ENCODE measurements at places on chromosomes 12 and 14.

DNA sequence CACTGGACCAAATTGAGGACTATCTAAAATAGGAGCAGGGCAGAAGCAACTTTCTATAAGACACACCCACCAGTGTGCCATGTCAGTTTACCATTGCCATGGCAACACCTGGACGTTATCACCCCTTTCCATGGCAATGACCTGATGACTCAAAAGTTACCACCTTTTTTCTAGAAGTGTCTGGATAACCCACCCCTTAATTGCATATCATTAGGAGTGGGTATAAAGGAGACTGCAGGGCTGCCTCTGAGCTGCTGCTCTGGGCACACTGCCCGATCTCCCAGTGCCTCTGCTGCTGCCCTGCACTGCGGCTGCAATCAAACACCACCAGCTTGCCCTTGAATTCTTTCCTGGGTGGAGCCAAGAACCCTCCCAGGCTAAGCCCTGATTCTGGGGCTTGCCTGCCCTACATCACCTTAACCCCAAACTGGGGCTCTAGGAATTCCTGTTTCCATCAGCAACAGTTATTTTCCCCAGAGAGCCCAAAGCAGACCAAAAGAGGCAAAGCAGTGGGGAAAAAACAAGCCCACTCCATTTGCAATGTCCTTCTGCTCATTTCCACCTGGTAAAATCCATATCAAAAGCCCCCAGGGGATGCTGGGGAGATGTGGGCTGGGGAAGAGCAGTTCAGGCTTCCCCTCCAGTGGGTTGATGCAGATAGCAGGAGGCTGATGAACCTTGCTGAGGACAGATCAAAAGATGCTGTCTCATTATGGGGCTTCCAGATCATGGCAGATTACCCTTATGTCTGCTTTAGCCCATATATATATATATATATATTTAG is 129.5 kb upstream of the NCOR2 start:
- DNase-seq = no peak

DNA sequence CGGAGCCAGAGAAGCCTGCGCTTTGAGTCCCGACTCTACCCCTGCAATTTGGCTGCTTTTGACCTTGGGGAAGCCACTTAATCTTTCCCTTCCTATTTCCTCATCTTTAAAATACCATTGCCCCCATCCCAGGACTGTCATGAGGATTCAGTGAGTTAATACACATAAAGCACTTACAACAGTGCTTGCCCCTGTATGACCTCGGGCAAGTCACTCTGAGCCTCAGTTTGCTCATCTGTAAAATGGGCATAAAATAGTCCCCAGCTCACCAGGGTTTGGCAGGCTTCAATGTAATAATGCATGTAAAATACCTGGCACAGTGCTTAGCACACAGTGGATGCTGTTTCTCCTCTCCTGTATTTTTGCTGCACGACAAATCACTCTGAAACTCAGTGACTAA is 278.7 kb upstream of the PWP1 start:
- no peak for DNase-seq

GRCh38 chr14:103453791-103454190 is 68.6 kb downstream of the MARK3 start:
- no peak for DNase-seq

- DNase-seq = no peak
These were observed 24.6 kb upstream of the NUDT14 start for GRCh38 chr14:105205673-105206208.

- no peak for DNase-seq
These were observed 265.5 kb upstream of the PRKD1 start for GRCh38 chr14:30193101-30193500.

GRCh38 chr12:6532051-6532926 is 2.0 kb upstream of the GAPDH start:
- peak; percentile 89 for DNase-seq

DNA sequence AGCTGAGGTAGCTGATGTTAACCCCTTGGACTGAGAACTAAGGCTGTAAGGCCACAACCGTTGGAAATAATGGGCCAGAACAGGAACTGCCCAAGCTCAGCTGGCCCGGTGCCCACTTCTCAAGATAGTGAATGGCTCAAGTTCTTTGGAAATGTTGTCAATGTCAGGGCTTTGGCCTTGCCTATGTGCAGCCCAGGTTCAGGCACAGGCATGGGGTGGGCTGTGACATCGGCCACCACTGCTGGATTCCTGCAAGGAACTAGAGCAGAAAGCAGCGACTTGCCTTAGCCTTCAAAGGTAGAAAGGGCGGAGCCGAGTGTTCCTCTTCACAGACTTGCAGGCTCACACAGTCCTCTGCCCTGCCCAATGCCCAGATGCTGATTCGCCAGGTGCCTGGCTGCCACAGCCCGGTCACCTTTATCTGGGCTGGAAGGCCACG is 291.2 kb downstream of the ZFP36L1 start:
- DNase-seq = no peak

DNA sequence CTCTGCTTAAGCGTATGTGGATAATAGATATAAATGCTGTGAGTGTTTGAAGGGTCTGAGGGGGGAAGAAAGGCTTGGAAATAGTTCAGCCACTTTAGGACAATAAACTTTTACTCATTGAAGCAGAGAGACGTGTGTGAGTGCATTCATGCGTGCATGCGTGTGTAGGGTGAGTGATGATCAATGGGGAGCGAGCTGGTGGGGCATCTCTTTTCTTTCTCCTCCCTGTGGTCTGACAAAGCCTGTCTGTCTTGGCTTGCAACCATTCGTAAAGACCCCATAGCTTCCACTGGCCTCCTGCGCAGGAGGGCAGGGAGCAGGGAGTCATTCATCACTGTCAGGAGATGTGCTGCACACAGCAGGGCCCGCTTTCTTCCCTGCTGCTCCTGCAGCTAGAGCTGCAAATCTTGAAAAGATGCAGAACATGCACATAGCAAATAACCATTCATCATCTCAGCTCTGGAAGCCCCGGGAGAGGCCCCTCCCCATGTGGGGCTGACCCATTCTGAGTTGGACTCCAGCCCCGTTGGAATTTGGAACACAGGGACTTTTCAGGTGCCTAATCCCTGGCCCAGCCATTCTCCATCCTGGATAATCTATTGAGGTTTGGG is 223.2 kb downstream of the PPM1H start:
- DNase-seq = no peak

- no peak for DNase-seq
These were observed 78.1 kb downstream of the C14orf132 start for GRCh38 chr14:96117101-96117897.

- DNase-seq = no peak
These were observed 49.3 kb downstream of the NDUFA12 start for GRCh38 chr12:94954029-94954685.

DNA sequence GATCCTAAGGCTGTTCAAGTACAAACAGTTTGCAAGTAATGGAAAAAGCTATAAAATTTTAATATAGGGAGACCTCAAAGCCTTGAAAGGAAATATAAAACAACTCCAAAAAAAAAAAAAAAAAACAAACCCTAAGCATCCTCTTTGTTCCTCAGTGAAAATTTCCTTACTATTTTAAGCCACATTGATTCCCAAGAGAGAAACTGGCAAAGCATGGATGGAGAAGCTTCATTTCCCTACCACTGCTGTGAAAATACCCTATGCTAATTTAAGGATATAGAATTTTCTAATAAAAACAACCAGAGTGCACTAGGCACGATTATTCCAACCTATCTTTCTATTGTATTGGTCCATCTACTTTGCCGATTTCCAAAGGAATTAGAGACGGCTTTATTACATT is 283.1 kb downstream of the CACNA1C start:
- no peak for DNase-seq

DNA sequence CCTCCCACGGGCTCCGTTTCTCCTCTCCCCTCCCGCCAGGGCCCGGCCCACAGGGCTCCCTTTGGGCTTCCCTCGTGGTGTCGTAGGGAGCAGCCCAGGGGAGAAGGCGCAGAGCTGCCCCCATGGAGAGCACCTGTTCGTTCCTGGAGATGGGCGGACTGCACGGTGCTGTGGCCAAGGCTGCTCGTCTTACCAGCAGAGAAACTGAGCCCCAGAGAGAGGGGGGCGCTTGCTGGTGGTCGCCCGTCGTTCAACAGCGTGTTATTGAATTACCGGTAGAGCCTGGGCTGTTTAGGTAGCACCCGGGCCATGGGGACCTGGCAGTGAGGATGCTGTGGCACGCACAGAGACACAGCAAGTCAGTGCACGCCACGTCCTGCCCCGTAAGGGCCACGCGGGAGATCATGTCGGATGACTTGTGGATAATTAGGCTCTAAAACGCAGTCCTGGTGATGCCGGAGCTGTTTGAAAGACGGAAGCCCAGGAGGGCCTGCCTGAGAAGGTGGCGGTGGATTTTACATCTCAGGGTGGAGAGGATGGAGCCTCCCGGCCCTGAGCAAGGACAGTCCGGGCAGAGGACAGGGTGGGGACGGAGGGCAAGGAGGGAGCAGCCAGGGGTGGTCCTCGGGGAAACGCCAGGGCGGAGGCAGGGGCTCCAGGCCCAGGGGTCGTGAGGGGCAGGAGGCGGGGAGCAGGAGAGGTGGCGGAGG is 134.4 kb downstream of the ADGRD1 start:
- DNase-seq = no peak

GRCh38 chr14:91883753-91884152 is 16.4 kb upstream of the TC2N start:
- DNase-seq = no peak

DNA sequence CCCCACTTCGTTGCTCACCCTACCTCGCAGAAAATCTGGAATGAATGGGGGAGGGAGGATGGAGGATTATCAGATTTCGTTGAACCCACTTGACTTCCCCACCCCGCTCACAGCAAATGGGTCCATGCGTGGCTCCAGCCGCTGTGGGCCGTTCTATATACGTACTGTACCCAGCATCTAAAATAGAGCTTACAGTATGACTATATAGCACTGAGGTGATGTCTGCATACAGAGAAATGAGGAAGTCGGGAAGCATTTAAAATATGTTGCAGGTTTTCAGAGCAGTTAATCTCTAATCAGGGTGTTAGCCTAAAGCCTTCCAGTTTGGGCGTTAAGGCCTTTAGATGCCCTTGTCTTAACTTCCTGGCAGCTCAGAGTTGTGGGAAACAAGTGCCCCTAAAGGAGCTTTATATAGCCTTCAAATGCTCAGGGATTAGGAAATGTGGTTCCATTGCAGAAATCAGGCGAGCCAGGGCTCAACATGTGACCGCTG is 1.4 kb downstream of the BICDL1 start:
- DNase-seq = peak; percentile 76

DNA sequence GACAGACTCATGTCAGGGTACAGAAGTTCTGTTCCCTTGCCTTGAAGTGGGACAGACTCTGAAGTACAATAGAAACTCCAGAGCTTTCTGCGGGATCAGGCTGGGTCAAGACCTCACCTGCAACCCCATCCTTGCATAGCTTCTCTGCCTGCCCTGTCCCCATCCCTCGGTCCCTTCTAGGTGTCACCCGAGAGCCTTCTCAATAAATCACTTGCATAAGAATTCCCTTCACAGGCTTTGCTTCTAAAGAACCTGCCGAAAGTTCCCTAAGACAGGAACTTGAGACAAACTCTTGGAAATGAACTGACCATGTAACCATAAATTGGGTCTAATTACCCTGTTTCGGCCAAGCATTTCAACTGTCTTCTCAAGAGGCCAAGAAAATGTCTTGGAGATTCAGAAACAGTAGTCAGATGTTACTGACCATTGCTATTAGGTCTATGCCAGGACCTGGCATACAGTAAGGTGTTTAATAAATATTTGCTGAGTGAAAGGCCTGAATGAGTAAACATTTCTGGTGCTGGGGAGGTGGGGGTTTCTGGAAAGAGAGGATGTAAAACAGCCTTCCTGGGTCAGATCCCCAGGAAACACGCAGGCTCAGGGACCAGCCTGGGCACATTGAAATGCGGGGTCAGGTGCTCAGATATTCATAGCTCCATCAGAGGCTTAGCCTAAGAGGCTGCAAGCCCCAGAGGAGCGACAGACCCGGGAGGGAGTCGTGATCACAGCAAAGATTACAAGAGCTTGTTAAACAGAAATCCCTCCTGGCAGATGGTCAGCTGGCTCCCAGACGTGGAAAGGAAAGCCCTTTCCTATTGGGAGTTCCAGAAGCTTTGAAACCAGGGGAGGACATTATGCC is 226.2 kb upstream of the LHX5 start:
- no peak for DNase-seq

- no peak for DNase-seq
These were observed 678.7 kb upstream of the TMEM132C start for GRCh38 chr12:127588249-127588648.

DNA sequence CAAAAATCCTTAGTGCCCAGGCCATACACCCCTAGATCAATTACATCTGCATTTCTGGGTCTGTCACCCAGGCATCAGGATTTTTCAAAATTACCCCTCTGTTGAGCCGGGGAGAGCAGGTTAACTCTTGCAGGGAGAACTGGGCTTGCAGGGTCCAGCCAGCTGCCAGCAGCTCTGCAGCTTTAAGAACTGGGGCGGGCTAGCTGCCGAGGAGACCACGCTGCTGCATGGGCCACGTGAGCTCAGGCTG is at the start of gene DGLUCY:
Gene DGLUCY (plus strand): TSS at position 245 of the 250 bp plus-strand sequence. CDS start 46,222 bp downstream, outside the sequence.
- DNase-seq = no peak

DNA sequence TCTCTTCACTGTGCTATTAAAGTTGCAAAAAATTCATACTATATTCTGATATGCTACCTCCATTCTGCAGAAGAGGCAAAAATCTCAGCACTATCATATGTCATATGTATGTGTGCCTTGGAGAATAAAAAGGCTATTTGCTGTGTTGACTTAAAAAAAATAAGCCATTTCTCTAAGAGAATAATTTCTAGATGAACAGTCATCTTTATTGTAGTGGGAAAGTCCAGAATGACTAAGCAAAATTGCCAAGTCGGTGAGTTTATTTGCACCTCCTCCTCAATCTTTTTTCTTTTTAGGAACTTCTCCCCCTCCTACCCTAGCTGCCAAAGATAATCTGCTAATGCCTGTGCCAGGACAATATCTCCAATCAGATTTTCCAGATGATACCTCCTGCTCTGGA is 353.8 kb upstream of the FAR2 start:
- no peak for DNase-seq

GRCh38 chr14:39034481-39035296 is 68.3 kb downstream of the SEC23A start:
- DNase-seq = no peak

DNA sequence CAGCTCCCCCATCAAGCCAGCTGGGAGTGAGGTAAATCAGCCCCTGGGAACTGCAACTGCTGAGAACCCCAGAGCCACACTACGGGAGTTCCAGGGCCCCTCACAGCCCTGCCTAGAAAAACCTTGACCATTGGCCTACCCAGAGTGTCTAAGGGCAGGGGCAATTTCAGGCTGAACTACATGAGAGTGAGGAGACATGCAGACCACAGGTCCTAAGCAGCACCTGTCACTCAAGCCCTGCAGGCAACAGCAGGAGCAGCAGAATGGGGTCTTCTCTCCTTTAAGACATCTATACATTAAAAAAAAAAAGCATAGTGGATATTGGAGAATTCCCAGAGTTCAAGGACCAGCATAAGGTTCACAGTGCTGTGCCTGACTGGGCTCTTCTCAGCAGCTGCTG is 4.9 kb downstream of the NCKAP5L start:
- no peak for DNase-seq

GRCh38 chr12:11347810-11348209 is 37.6 kb upstream of the PRB4 start:
- DNase-seq = no peak
